ENCODE measurements at places on chromosomes 16 and 17. TPM values are rescaled to one million over a fixed set of nuclear protein-coding genes. Genes with fewer than 3 reads are reported as not detected.

The GPR179 gene
- not detected for total RNA-seq

The PMP22 gene
- total RNA-seq: 43.0 TPM

The CCL8 gene
- not detected for total RNA-seq

The KRTAP16-1 gene
- total RNA-seq: not detected
